CD4-positive, alpha-beta T cell treated with Interleukin-6 at 100 ng/mL for 8 hours (primary cell): ENCODE measurements at places on chromosomes 11 and 22.

GRCh38 chr11:5631969-5632635, 7.3 kb downstream of the TRIM34 start:
- no peak for DNase-seq

DNA sequence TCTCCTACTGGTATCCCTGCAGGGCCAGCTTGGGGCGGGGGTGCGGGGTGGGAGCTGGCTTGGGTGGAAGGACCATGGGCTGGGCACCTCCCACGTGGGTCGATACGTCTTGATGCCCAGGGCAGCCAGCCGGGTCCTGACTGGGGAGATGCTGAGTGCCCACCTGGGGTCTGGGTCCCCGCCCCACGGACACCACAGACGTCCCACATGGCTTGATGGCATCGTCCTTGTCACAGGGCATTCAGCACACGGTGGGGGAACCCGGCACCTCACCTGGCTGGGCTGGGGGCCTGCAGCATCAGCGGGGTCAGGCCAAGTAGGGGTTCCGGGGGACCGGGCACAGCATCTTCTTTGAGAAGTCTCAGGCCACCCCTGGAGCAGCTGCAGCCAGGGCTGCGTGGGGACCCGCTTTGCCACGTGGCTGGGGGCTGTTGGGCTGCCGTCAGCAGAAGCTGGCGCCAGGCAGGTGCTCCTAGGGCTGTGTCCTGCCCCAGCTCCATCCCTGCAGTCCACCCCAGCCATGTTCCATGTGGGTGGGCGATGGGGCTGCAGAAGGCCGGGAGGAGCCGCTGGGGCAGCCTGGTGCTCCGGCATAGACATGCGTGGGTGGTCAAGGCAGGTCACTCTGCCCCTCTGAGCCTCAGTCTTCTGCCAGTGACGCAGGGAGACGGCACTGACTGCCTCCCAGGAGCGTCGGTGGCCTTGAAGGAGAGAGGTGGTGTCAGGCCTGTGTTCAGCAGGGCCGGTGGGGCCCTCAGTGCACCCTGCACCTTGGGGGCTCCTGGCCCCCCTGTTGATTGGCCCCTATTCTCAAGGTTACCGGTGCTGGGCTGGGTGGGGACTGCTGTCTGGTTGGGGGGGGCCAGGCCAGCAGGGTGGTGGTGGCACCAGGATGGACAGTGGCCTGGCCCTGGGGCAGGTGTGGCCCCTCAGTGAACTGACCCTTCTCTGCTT, 8.4 kb downstream of the SELENOO start:
- no peak for DNase-seq

GRCh38 chr22:36237462-36238372, 1.6 kb downstream of the APOL2 start:
- DNase-seq = no peak

DNA sequence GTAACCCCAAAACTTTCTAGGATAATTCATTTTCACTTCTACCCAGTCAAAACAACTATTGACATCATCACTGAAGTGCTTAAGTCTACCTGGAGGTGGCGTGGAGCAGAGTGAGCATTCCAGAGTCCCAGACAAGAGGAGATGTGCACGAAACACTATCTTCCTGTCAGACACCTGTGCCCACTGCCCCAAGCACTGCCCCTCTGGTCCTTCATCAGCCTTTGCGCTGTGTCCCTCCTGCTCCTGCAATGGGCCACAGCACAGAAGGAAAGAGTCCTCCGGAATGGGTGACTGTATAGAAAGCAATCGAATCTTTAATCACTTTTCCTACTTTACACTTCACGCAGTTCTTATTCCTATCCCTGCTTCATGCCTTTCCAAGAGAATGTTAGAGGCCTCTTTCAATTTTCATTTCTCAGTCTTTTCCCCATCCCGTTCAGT, 512 bp upstream of the GRIA4 start:
- DNase-seq = no peak

DNA sequence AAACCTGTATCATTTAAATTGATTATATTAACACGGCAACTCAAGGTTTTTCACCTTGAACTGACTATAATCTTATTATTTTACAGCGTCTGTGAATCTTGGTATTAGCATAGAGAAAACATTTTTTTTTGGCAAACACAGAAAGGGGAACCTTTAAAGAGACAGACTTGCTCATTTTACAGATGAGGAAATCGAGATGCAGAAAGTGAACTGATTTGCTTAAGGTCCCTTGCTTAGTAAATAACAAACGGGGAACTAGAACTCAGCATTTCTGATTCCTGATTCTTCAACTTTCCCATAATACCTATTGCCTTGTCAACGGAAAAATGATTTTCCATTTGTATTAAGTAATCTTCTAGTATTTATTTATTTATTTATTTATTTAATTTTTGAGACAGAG, 33.2 kb upstream of the CECR2 start:
- DNase-seq = no peak

DNA sequence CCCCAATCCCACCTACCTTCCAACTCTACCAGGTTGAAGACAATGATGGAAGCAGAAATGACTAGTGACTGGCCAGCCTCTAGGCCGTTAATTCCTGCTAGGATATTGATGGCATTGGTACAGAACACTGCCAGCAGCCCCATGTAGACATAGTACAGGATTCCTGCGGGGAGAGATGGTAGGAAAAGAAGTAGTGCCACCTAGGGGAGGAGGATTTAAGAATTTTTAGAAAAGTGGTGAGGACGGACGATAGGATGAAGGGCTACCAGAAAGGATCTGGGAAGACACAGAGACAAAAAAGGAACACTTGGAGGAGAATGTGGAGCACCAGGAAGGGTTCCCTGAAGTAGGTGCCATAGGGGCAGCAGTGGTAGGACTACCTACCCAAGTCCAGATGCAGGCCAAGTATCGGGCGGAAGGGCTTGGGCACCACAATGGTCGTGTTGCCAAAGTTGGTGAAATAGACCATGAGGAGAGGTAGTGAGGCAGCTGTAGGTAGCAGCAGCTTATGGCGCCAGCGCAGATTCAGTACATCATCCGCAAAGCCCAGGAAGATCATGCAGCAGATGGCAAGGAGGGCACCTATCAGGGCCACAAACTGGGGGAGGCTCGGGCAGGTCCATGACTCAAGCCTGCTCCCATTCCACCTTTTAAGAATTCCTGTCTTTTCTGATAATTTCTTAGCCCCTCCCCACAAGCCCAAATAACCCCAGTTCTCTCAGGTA, 1.2 kb downstream of the DPAGT1 start:
- DNase-seq = no peak

GRCh38 chr22:47115921-47116320, 353.5 kb downstream of the TBC1D22A start:
- no peak for DNase-seq

GRCh38 chr11:86969258-86969657, 14.1 kb upstream of the FZD4 start:
- DNase-seq = no peak

DNA sequence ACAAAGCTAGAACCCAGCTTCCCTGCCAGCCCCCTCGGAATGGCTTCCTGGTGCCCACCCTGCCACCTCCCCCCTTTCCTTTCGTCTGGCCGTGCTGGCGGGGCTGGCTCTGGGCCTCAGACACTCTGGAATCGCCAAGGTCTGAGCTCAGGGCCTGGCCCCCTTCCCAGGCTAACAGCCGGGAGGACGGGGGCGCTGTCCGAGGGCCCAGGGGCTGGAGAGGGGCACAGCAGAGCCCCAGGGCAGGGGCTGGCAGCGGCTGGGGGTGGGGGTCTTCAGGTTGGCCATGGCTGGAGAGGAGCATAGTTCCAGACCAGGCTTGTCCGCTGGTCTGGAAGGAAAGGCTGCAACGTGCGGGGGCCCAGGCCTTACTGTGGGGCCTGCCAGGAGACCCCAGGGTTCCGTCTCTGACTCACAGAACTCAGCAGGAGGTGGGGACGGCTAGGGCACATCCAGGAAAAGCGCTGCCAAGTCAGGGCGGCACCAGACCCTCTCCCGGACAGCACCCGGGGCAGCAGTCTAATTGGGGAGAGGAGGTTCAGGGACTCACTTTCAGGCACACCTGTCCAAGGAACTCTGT, 861 bp upstream of the LTBP3 start:
- DNase-seq = no peak
